Tongue (tissue), 3 donors: ENCODE measurements at places on chromosomes 13 and 19. TPM values are rescaled to one million over a fixed set of nuclear protein-coding genes. Genes with fewer than 3 reads are reported as not detected.

NLRP4 gene
- total RNA-seq = not detected

ERVK3-1 gene
- total RNA-seq = 37.8 TPM

DNA sequence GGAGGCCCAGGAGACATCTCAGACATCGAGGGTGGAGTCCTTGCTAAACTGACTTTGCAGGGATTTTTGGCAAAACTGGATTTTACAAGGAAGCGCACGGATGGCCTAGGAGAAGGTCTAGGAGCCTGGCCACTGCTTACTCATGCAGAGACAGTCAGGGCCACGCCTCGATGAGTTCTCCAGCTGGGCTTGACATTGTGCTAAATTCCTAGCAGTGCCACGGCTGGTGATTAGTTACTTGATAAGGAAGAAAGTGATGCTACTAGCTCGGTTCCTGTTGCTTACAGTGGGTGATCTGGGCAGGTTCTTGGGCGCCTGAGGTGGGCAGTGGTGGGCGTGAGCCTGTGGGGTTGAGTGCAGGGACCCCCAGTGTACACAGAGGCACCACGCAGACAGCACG is 143.4 kb downstream of the SOX1 start:
- DNase-seq = no peak

DNA sequence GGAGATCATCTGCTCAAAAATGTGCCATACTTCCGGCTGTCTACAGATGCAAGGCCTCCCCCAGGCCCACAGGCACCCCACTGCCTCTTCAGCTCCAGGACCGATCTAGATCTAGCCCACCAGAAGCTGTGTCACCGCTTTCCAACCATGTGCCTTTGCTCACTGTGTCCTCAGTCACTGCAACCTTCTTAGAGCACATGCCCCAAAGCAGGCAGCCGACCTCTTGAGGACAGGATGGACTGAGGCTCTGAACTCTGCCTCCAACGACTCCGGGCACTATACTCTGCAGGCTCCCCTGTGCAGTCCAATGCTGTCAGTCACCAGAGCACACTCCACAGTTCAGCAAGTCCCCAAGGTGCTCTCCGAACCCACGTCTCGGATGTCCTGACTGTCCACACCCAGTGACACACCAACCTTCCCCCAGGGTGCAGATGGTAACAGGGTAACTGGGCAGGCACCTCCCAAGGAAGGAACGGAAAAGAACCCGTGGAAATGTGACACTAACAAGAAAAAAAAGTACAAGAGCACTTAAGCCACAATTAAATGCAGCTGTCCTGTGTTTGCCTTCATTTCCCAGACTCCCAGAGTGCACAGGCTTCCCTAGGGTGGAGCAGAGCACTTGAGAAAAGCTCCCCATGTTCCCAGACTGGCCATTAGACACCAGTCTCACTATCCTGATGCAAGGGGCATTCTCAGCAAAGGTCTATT is 4.8 kb downstream of the STK24 start:
- peak; percentile 87 for DNase-seq

- DNase-seq = no peak
Observed at GRCh38 chr19:55341595-55342531, 2.2 kb downstream of the KMT5C start.

- DNase-seq = no peak
Observed at GRCh38 chr19:49130325-49130724, 11.0 kb downstream of the PPFIA3 start.
